Activated naive CD4-positive, alpha-beta T cell treated with anti-CD3 and anti-CD28 coated beads, Interleukin-2, amount 10 ng/mL, durations not matched to agents 7 days and 5 days (primary cell): ENCODE measurements at places on chromosomes 3 and 15.

DNA sequence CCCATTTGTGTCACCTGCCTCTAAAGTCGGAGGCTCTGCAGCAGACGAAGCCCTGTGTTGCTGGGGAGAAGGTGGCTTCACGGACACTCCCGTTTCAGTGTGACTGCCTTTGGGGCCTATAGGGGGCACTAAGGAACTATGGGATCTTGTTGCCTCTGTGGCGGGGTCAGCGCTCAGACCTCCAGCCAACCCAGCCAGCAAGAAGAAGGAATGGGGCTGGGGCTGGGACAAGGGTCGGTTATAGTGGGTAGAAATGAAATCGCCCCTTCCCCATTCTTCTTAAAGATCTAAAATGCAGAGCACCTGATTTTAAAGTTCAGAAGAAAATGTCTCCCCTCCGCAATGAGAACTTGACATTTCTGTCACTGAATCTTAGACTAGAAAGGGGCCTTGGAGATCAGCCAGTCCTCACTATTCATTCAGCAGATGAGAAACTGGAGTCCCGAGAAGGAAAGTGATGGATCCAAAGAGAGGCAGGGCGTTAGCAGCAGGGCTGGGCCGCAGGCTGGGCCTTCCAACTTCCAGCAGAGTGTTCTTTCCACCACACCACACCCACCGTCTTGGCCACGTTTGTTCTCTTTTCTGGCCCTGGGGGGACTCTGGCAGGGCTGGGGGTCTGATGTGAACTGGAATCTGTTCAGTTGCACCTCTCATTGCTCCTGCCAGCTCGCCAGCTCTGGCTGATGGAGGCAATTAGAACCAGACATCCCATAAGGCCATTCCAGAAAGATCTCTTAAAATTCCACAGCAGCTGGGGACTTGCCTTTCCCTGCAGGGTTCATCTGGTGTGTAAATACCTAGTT lies 195.4 kb downstream of the OPA1 start:
- H3K27me3 ChIP-seq, result peaks cover 70% of the 10 kb centered on the region
- DNase-seq, result peak; percentile 35
- peaks cover 6% of the 10 kb centered on the region for H3K4me1 ChIP-seq
- no peak overlapping the region for H3K27ac ChIP-seq
- no peak overlapping the region for H3K4me3 ChIP-seq
- H3K36me3 ChIP-seq, result no peaks in the 10 kb centered on the region

- H3K36me3 ChIP-seq, result no peaks in the 10 kb centered on the region
- DNase-seq, result no peak
- no peak overlapping the region for H3K27ac ChIP-seq
- no peak overlapping the region for H3K4me3 ChIP-seq
- H3K27me3 ChIP-seq, result peaks cover 5% of the 10 kb centered on the region
- H3K4me1 ChIP-seq, result peaks cover 6% of the 10 kb centered on the region
Observed at GRCh38 chr3:37970802-37971201, 19.8 kb upstream of the VILL start.

DNA sequence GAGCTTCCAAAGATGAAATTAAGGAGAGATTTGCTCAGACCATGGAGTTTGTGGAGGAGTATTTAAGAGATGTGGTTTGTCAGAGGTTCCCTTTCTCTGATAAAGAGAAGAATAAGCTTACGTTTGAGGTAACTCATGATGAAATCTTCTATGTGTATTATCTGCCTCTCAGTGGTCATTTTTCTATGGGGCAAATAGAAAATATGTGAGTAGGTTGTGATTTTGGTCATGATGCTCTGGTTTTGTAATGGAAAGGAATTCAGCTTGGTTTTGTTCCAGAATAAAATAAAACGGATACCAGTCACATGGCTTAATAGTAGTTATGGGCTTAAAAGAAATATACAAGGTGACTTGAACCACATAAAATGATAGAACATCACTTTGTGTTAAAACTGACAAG lies 181.1 kb downstream of the ITPR1 start:
- no peaks in the 10 kb centered on the region for H3K27me3 ChIP-seq
- H3K36me3 ChIP-seq, result peaks cover 23% of the 10 kb centered on the region
- H3K27ac ChIP-seq, result no peak overlapping the region
- H3K4me3 ChIP-seq, result no peak overlapping the region
- no peak for DNase-seq
- no peaks in the 10 kb centered on the region for H3K4me1 ChIP-seq

- no peaks in the 10 kb centered on the region for H3K27me3 ChIP-seq
- no peak overlapping the region for H3K27ac ChIP-seq
- H3K4me3 ChIP-seq, result no peak overlapping the region
- no peak for DNase-seq
- no peaks in the 10 kb centered on the region for H3K36me3 ChIP-seq
- H3K4me1 ChIP-seq, result no peaks in the 10 kb centered on the region
Observed at GRCh38 chr3:133089906-133090485, 51.8 kb downstream of the TMEM108 start.

GRCh38 chr3:15754047-15754446 lies 43.7 kb downstream of the ANKRD28 start:
- no peak overlapping the region for H3K27ac ChIP-seq
- no peak overlapping the region for H3K4me3 ChIP-seq
- H3K36me3 ChIP-seq, result peaks cover 25% of the 10 kb centered on the region
- no peaks in the 10 kb centered on the region for H3K27me3 ChIP-seq

- no peak for DNase-seq
- H3K4me1 ChIP-seq, result no peaks in the 10 kb centered on the region
- no peak overlapping the region for H3K4me3 ChIP-seq
Observed at GRCh38 chr3:153111016-153111415, 51.0 kb upstream of the RAP2B start.

- no peak overlapping the region for H3K4me3 ChIP-seq
- no peak for DNase-seq
- H3K27ac ChIP-seq, result no peak overlapping the region
Observed at GRCh38 chr3:101414121-101414520, 93.7 kb upstream of the IMPG2 start.

GRCh38 chr15:39690881-39691634 lies 91.6 kb downstream of the FSIP1 start:
- no peak for DNase-seq
- no peak overlapping the region for H3K4me3 ChIP-seq
- H3K36me3 ChIP-seq, result no peaks in the 10 kb centered on the region
- H3K4me1 ChIP-seq, result no peaks in the 10 kb centered on the region
- no peak overlapping the region for H3K27ac ChIP-seq

DNA sequence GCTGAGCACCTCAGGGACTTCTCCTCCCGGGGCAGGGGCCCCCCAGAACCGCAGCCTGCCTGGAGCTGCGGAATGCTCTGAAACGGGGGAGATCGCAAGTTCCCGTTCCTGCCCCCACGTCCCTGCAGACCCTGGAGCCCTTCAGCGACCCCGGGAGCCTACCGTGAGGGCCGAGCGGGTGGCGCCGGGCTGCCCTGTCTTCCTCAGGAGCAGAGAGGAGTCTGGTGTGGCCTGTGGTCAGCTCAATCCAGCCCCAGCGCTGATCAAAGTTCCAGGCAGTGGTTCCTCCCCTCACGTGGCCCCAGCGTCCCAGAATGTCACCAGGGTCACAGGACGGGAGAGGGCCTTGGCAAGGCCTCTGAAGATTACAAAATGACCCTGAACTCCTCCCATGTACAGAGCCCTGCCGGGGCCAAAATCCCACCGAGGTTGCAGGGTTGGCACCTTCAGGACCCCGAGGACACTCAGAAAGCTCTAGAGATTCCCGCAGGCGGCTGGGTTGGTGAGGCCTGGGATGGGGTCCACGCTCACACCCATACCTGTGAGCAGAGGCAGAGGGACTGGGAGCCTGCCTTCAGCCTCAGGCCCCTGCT lies at the start of gene CPN2:
Gene CPN2 (minus strand): TSS at position 249 of the 593 bp plus-strand sequence. CDS start 8,626 bp downstream, outside the sequence.
- H3K4me3 ChIP-seq, result no peak within 1 kb of the TSS
- H3K4me1 ChIP-seq, result peaks cover 3% of the 10 kb centered on the region
- H3K27ac ChIP-seq, result no peak within 1 kb of the TSS
- H3K36me3 ChIP-seq, result no peaks in the 10 kb centered on the region
- no peak for DNase-seq

GRCh38 chr3:71714595-71714994 lies 10.6 kb downstream of the EIF4E3 start:
- peaks cover 69% of the 10 kb centered on the region for H3K4me1 ChIP-seq
- peaks cover 34% of the 10 kb centered on the region for H3K36me3 ChIP-seq
- no peak overlapping the region for H3K4me3 ChIP-seq
- no peaks in the 10 kb centered on the region for H3K27me3 ChIP-seq
- no peak for DNase-seq
